KBM-7 (cell line): ENCODE measurements at places on chromosomes 7 and 10.

- no peak for DNase-seq
These were observed 805.6 kb downstream of the NRG3 start for GRCh38 chr10:82680608-82681007.

DNA sequence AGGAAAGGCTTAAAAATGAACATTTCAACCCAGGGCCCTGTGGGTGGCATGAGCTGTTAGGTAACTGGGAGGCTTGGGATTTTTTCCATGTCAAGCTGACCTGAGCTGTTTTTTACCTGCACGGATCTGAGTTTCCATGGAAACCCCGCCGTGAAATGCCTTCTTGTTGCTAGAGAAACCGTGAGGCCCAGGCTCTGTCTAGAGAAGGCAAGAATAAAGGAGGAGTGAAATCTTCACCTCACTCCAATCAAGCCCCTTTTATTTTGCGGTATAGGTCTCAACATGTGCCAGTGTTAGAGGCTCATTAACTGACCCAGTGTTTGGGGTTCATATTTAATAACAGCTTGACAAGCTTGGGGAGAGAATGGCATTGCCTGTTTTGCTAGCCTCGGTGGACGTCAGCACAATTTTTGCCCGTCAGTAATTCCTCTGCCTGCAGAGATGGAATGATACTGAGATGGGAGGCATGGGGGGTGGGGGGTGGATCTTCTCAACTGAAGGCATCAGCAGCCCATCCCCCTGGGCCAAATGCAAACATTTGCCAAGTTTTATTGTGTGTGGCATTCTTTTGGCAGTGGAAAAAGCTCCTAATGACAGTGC is 48.9 kb upstream of the PDCD4 start:
- no peak for DNase-seq

- DNase-seq: peak; percentile 90
These were observed 2.8 kb downstream of the KCTD7 start for GRCh38 chr7:66631471-66631870.

- no peak for DNase-seq
These were observed 3.3 kb upstream of the ADAMTS14 start for GRCh38 chr10:70669015-70669414.

- DNase-seq: no peak
These were observed 41.3 kb downstream of the AMZ1 start for GRCh38 chr7:2729031-2729892.
